Placental epithelial cell (primary cell): ENCODE measurements at places on chromosomes 13 and 19. TPM values are rescaled to one million over a fixed set of nuclear protein-coding genes. Genes with fewer than 3 reads are reported as not detected.

Gene AP1M2
- 113 and 144 TPM in 2 replicates for total RNA-seq

Gene CEACAM4
- not detected in 2 replicates for total RNA-seq

Gene PTGIR
- 0.22 TPM in 1 of 2 replicates, not detected in the other for total RNA-seq

Gene CYP4F8
- not detected in 2 replicates for total RNA-seq

Gene CD22
- 0.11 and 1.6 TPM in 2 replicates for total RNA-seq

Gene MBD3L3
- not detected in 2 replicates for total RNA-seq

Gene HCN2
- total RNA-seq = 0.33 and 0.39 TPM in 2 replicates

Gene NOVA2
- total RNA-seq = not detected in 2 replicates

Gene VSTM2B
- total RNA-seq = not detected in 2 replicates

Gene ZSCAN1
- total RNA-seq = not detected in 2 replicates

Gene KIR2DL3
- total RNA-seq = not detected in 2 replicates

Gene CFD
- total RNA-seq = 1.3 and 1.6 TPM in 2 replicates

Gene ZNF865
- 1.8 and 2.0 TPM in 2 replicates for total RNA-seq

Gene NLRP11
- total RNA-seq = not detected in 2 replicates

Gene TMPRSS9
- not detected in 2 replicates for total RNA-seq

Gene PALM3
- total RNA-seq = 0.39 and 0.43 TPM in 2 replicates

Gene CASP14
- not detected in 2 replicates for total RNA-seq

Gene RASGRP4
- total RNA-seq = not detected in 2 replicates

Gene OR4F17
- not detected in 2 replicates for total RNA-seq

Gene FFAR2
- total RNA-seq = not detected in 2 replicates

Gene TEX26
- not detected in 2 replicates for total RNA-seq

Gene ZNF358
- 44.0 and 47.5 TPM in 2 replicates for total RNA-seq

Gene HMG20B
- total RNA-seq = 111 TPM in 2 replicates

Gene NOTCH3
- 0.43 and 1.6 TPM in 2 replicates for total RNA-seq

Gene CCL25
- not detected in 2 replicates for total RNA-seq

Gene PTGER1
- 0.79 and 1.7 TPM in 2 replicates for total RNA-seq

Gene TMEM59L
- total RNA-seq = not detected in 2 replicates

Gene SYT5
- total RNA-seq = not detected in 2 replicates

Gene MIA
- 0.79 TPM in 1 of 2 replicates, not detected in the other for total RNA-seq

Gene FCHO1
- 1.6 and 2.0 TPM in 2 replicates for total RNA-seq

Gene CGB8
- 0.39 and 2.3 TPM in 2 replicates for total RNA-seq

Gene CAPN12
- total RNA-seq = 3.0 and 4.3 TPM in 2 replicates

Gene CALR3
- 0.79 TPM in 1 of 2 replicates, not detected in the other for total RNA-seq

Gene CYSLTR2
- total RNA-seq = not detected in 2 replicates

Gene WDR62
- 14.1 and 17.5 TPM in 2 replicates for total RNA-seq

Gene DENND1C
- not detected in 2 replicates for total RNA-seq

Gene HAUS8
- 2.3 and 3.1 TPM in 2 replicates for total RNA-seq

Gene NKPD1
- total RNA-seq = 2.9 and 5.9 TPM in 2 replicates

Gene ZNF99
- total RNA-seq = 0.11 and 0.39 TPM in 2 replicates

Gene KLK8
- total RNA-seq = 0.39 TPM in 1 of 2 replicates, not detected in the other

Gene PRSS57
- total RNA-seq = not detected in 2 replicates

Gene FFAR3
- total RNA-seq = not detected in 2 replicates

Gene GPR4
- not detected in 2 replicates for total RNA-seq

Gene RASIP1
- 2.7 and 4.2 TPM in 2 replicates for total RNA-seq

Gene RXFP2
- total RNA-seq = not detected in 2 replicates

Gene LHB
- not detected in 2 replicates for total RNA-seq

Gene CBLC
- 5.5 and 6.3 TPM in 2 replicates for total RNA-seq

Gene SLC17A7
- under 0.01 TPM in 1 of 2 replicates, not detected in the other for total RNA-seq

Gene C1QTNF9
- total RNA-seq = not detected in 2 replicates

Gene ONECUT3
- total RNA-seq = not detected in 2 replicates

Gene YJEFN3
- total RNA-seq = 0.39 and 0.76 TPM in 2 replicates

Gene BIVM
- total RNA-seq = 19.6 and 24.7 TPM in 2 replicates

Gene TNFSF13B
- total RNA-seq = 0.43 and 5.5 TPM in 2 replicates

Gene THSD8
- not detected in 2 replicates for total RNA-seq

Gene CLEC17A
- total RNA-seq = not detected in 2 replicates

Gene ZNF497
- total RNA-seq = 3.3 and 3.9 TPM in 2 replicates

Gene ADGRE3
- total RNA-seq = not detected in 2 replicates

Gene ENOX1
- 1.6 and 4.7 TPM in 2 replicates for total RNA-seq

Gene PLK5
- total RNA-seq = not detected in 2 replicates
